HCT116 (cell line): ENCODE measurements at places on chromosomes 7 and 10. TPM values are rescaled to one million over a fixed set of nuclear protein-coding genes. Genes with fewer than 3 reads are reported as not detected.

- DNase-seq, result no peak
These were observed 19.7 kb downstream of the ESYT2 start for GRCh38 chr7:158809596-158809995.

GRCh38 chr7:120990468-120991118 is 2.1 kb downstream of the CPED1 start:
- no peak for DNase-seq

GRCh38 chr7:24866004-24866615 is 108.8 kb upstream of the GSDME start:
- DNase-seq, result no peak

DNA sequence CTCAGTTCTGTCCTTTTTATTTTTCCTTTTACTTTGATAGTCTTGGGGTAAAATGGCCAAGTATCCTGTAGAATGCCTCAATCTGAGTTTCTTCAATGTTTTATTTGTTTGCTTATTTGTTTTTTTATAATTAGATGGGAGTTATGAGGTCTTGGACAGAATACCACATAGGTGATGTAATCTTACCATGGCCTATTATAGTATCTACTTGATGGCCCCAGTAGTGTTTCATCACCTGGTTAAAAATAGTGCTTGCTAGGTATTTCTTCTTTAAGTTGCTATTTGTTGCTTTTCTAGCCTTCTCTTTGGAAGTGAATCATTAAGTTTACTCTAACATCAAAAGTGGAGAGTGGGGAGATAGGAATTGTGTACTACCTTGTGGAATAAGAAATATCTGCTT is 1020.0 kb upstream of the KCND2 start:
- DNase-seq, result no peak

GRCh38 chr7:22443370-22444180 is 56.4 kb downstream of the STEAP1B start:
- no peak for DNase-seq

- no peak for DNase-seq
These were observed 92.5 kb downstream of the POU6F2 start for GRCh38 chr7:39069896-39070881.

- DNase-seq, result peak; percentile 26
These were observed 73.6 kb downstream of the AHCYL2 start for GRCh38 chr7:129298268-129298893.

GRCh38 chr7:99667179-99667578 is 12.6 kb downstream of the CYP3A5 start:
- DNase-seq, result no peak

CCDC7 gene
- total RNA-seq, result 4.0 TPM

PIK3AP1 gene
- 7.1 TPM for total RNA-seq

EPDR1 gene
- total RNA-seq, result 8.0 TPM

TBC1D12 gene
- total RNA-seq, result 7.1 TPM
